Spinal cord (tissue), 10 donors: ENCODE measurements at places on chromosomes 4 and X.

GRCh38 chr4:73770917-73771316 is 30.5 kb downstream of the CXCL8 start:
- DNase-seq, result no peak

DNA sequence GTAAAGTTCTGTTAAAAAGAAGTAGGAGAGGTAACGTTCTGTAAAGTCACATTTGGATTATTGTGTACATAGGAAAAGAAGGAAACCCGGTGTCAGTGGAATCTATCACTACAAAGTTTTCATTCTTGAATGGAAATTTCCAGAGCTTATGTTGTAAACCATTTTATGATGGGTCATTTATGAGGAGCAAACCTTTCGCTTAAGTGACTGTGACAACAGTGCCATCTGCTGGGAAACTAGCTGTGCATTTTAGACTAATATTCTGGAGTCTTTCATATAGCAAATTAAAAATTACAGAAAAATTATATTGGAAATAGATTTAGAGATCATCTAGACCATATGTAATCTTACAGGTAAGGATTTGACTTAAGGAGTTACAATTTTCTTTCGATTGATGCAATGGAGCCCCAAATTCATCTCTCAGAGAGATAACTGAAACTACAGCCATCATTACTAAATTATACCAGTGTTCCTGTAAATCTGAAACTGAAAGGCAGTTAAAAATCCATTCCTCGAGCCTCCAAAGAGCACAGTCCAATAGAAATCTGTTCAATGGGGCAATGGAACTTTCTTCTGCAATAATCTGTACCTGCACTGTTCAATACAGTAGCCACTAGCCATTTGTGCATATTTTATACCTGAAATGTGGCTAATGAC is 26.9 kb downstream of the ASB9 start:
- peak; percentile 53 for DNase-seq

- DNase-seq, result peak; percentile 57
These were observed 17.8 kb downstream of the HMGB3 start for GRCh38 chrX:151000861-151001331.

GRCh38 chr4:158442736-158443135 is 78.9 kb upstream of the RXFP1 start:
- no peak for DNase-seq

DNA sequence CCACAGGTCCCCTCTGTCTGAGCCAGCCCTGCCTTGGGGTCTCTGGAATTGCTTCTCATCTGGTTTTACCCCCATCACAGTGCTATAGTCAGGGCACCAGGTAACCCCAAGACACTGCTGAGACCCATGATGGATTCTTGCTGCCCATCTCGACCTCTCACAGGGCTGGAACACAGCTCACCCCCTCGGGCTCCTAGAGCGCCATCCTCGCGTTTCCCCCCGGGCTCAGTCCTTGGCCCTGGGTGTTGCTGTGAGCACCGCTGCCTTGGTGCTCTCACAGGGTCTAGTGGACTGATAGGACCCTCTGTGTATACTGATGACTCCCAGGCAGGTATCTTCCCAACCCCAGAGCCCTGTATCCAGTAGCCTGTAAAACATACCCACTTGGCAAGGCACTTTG is 8.8 kb downstream of the MAEA start:
- DNase-seq, result no peak

GRCh38 chrX:118519411-118520215 is 24.0 kb downstream of the DOCK11 start:
- no peak for DNase-seq

- no peak for DNase-seq
These were observed 129.0 kb downstream of the C4orf51 start for GRCh38 chr4:145808848-145809512.

GRCh38 chrX:20361081-20361889 is 94.6 kb upstream of the RPS6KA3 start:
- no peak for DNase-seq

DNA sequence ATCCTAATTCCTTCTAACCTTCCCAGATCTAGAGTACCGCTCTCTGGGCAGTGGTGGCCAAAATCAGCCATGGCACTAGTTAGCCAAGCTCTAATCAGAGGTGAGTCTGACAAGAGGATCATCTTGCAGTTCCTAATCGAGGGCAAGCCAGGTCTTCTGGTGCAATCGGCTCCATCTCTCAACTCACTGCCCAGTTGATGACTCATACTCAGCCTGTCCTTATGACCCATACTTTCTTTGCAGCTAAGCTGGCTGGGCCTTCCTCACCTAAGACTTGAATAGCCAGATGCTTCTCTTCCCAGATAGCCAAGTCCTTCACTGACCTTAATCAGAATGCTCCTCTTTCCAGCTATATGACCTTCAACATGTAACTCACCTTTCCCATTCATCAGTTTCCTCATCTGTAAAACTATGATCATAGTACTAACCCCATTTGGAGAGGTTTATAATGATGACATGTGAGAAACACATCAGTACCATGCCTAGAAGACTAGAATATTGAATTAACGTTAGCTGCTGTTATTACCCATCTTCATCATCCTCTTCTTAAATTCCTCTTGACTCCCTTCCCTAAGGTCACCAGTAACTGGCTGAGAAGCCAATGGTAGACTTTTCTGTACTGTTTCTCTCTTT is 57.1 kb downstream of the RELL1 start:
- DNase-seq, result no peak

GRCh38 chr4:88027611-88028608 is 20.5 kb downstream of the PKD2 start:
- no peak for DNase-seq

GRCh38 chrX:154308108-154308946 is 12.7 kb downstream of the TKTL1 start:
- DNase-seq, result peak; percentile 59

DNA sequence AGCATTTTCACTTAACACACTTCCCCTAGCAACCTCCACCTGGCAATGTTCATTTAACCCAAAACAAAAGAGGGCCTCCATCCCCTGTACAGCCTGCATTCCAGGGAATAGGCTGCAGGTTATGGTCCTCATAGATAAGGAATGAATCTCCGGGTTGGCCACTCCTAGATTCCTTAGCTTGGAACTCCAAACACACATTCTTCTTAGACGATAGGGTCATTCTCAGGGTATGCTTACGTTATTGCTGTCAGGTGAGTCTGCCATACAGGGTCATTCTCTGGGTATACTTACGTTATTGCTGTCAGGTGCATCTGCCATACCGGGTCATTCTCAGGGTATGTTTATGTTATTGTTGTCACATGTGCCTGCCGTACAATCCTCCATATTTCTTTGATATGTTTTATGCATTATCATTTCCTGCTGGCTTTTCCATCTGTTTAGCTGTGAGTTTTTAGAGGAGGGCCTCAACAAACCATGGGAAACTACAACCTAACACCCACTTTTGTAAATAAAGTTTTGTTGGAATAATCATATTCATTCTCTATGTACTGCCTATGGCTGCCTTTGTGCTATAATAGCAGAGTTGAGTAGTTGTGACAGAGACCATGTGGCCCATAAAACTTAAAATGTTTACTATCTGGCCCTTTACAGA is 8.2 kb upstream of the AFF1 start:
- DNase-seq, result no peak

DNA sequence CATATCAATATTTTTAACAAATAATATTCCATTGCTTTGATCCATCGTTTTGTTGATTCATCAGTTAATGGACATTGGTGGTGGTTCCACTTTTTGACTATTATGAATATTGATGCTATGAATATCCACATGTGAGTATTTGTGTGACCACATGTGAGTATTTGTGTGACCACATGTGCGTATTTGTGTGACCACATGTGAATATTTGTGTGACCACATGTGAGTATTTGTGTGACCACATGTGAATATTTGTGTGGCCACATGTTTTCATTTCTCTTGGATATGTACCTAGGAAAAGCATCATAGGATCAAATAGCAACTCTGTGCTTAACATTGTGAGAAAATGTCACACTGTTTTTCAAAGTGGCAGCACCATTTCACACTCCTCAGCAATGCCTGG is 433.6 kb upstream of the FRG1 start:
- DNase-seq, result no peak

DNA sequence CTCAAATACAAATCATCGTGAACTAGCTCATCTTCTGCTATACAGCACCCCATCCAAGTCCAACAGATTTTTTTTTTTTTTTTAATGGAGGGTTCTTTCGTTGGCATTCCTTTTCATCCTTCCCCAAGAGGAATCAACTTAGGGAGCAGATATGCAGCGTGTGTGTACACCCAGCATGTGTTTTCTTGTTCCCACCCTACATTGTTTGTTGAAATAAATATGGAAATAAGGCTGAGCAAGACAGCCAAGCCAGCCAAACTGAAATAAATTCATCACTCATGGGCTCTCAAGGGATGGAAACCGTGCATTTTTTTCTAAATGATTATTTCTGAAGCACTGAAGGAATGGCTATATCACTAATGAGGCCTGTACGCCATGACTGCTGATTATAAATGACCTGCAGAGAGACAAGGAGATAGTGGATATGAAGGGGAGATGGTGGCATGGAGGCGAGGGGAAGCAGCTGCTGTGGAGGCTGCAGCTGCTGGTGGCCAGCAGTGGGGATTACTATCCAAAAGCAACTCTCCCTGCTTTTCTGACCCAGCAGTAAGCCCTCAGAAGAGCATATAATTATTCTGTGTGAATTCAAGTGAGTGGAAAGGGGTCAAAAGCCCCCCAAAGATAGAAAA is 173.9 kb downstream of the MGST2 start:
- no peak for DNase-seq

DNA sequence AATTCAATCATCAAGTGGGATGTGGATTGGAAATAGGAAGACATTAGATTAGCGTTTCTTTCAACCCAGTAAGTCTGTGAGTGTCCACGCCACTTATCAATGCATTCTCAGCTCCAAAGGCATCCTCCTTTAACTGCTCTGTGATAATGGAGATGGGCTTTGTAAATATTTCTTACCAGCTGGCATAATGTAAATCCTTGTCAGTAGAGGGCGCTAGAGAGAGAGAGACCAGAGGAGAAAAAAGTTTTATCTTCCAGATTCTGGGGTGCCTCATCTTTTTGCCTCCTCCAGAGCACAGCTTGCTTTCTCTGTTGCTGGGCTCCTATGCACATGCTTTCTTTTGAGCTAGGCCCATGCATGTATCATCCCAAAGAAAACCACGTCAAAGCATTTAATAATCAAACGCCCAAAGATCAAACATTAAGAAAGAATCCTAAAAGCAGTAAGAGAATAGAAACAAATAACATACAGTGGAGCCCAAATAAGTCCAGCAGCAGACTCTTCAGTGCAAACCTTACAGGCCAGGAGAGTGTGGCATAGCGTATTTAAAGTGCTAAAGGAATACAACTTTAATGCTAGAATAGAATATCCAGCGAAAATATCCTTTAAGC is 9.6 kb upstream of the MTMR1 start:
- DNase-seq, result no peak

- no peak for DNase-seq
These were observed 180.5 kb downstream of the GLUD2 start for GRCh38 chrX:121227888-121228287.

GRCh38 chr4:150710770-150711375 is 128.9 kb downstream of the MAB21L2 start:
- DNase-seq, result no peak

GRCh38 chrX:15435836-15436619 is 51.8 kb upstream of the VEGFD start:
- DNase-seq, result no peak

- DNase-seq, result no peak
These were observed 221.5 kb upstream of the SFRP2 start for GRCh38 chr4:154010371-154010770.

- no peak for DNase-seq
These were observed 19.8 kb downstream of the CPE start for GRCh38 chr4:165398570-165398969.

DNA sequence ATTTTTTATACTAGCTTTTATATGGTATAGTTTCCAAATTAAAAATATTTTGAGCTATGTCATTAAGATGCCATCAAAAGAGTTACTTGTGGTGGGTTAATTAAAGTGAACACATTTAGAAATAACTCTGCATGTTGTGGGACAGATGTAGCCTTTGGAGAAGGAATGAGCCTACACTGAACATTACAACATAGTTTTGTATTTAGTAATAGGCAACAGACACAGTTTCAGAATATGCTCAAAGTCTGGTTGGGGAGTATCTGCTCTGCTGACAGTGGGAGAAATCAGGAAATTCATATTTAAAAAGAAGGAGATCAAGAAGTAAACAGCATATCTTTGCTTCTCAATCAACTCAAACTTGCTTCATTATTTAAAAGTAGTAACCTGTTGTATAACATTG is 23.7 kb downstream of the EMCN start:
- DNase-seq, result no peak

GRCh38 chr4:82780752-82781231 is 17.8 kb downstream of the SCD5 start:
- no peak for DNase-seq

DNA sequence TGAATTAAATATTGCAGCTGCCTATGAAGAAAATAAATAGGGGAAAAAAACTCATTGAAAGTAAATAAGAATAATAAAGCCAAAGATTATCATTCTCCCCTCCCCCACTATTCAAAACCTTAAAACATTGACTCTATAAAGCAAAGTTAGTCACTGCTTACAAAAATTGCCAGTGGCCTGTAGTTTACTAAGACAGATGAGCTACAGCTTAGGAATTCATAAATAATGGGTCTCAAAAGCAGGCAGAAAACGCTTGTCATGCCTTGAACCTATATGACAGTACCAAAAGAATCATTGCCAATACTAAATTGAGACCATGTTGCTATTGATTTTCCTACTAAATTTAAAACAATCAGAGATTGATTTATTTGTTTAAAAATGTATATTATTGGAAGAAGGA is 78.9 kb downstream of the SLC10A7 start:
- no peak for DNase-seq

DNA sequence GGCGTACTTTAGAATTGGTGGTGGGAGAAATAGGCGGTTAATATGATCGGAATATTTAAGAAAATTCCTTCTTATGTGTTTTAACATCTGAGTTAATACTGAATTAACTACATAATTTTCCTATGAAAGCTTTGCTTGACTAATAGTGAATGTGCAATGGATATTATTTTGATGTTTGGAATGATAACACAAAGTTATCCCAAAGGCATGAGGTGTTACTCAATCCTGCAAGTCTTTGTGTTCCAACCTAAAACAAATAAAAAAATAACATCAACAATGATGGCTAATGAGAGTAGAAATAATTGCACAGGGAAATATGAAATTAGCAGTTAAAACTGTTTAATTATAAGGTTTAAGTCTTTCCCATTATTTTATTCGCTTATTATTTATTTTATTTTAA is 183.6 kb upstream of the ARSJ start:
- DNase-seq, result no peak

GRCh38 chrX:23959781-23960180 is 52.0 kb downstream of the CXorf58 start:
- no peak for DNase-seq

DNA sequence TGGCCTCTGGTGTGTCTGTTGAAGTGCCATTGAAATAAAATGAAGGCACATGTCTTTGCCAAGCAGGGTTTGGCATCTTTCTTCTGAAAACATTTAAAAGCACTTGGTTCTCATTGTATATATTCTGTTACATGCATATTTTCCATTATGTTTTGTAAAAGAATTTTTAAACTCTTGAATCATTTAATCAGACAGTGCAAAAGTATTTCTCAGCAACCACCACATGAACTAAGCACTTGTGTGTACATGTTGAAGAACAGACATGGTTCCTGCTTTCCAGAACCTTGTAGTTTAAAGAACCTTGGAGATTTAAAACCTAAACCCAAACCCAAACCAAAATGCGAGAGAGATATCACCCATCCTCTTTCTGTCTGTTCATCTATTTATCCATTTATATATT is 220.3 kb upstream of the GIMD1 start:
- DNase-seq, result no peak
